Articular chondrocyte of knee joint (primary cell): ENCODE measurements at places on chromosomes 7 and 10. TPM values are rescaled to one million over a fixed set of nuclear protein-coding genes. Genes with fewer than 3 reads are reported as not detected.

The MSMB gene
- total RNA-seq = not detected in 2 replicates

The SPDYE1 gene
- not detected in 2 replicates for total RNA-seq

The UNCX gene
- not detected in 2 replicates for total RNA-seq

The DLG5 gene
- total RNA-seq = 40.9 and 48.3 TPM in 2 replicates

The EBLN1 gene
- total RNA-seq = not detected in 2 replicates

The NCF1 gene
- not detected in 2 replicates for total RNA-seq

The ZNF467 gene
- total RNA-seq = under 0.01 and 0.11 TPM in 2 replicates

The PON1 gene
- total RNA-seq = under 0.01 TPM in 1 of 2 replicates, not detected in the other

The SPRN gene
- total RNA-seq = 0.11 and 0.13 TPM in 2 replicates

The MUC12 gene
- total RNA-seq = not detected in 2 replicates

The LRRC18 gene
- total RNA-seq = not detected in 2 replicates

The TAS2R3 gene
- 2.9 and 4.1 TPM in 2 replicates for total RNA-seq

The WEE2 gene
- not detected in 2 replicates for total RNA-seq

The LDB3 gene
- 0.11 and 0.13 TPM in 2 replicates for total RNA-seq
